ENCODE measurements at places on chromosomes 7 and 10.
A peak's percentile ranks its signal among the peaks of the same experiment; 100 is the strongest.

GRCh38 chr7:156829669-156830336 lies 63.2 kb downstream of the LMBR1 start:
- no peak for DNase-seq

DNA sequence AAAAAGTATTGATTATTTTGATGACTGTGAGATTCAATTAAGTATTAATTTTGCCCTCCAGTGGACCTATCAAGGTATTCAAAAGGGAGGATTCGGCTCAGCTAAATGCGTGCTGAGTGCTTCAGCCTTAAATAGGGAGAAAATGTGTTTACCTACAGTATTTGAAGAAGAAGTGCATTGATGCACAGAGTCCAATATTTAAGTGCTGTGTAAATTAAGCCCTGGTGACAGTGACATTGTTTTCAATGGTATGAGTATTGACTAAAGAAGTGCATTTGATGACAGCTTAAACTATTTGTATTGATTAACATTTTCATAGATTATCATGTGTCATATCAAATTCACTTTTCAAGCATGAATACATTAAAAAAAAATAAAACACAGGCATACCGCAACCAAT lies 106.6 kb downstream of the POU6F2 start:
- peak; percentile 98 for DNase-seq

DNA sequence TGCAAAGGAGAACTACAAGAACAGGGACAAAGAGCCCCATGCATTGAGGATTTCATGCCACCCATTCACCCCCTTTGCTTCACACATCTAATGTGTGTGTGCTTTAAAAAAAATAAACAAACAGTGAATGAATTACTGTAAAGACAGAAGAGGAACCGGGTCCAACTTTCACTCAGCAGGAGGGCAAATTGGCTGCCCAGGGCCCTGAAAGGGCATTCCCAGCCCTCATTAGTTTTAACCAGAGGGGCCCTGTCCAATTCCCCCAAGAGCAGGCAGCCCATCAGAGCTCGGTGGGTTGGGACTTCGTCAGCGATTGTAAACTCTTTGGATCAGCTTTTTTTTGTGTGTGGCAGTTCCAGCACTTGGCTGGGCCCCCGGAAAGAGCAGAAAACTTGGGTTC lies 73.6 kb upstream of the PDZD8 start:
- DNase-seq, result no peak

- peak; percentile 57 for DNase-seq
These were observed 3.1 kb downstream of the PALS2 start for GRCh38 chr7:24576171-24577025.

- DNase-seq, result no peak
These were observed 116.9 kb downstream of the CPEB3 start for GRCh38 chr10:92173996-92174395.

DNA sequence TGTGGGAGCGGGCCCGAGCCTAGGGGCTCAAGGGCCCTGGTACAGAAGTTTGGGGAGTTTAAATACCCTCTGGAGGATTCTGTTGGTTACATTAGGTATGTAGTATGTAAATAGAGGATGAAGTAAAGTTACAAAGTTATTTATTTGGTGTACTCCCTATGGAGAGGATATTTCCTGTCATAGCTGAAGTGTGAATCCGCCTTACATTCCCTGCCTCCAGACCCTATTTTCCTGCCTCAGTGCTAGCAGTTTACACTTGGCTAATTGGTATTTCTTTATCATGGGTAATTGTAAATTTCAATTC lies 60.6 kb upstream of the KLF14 start:
- no peak for DNase-seq

DNA sequence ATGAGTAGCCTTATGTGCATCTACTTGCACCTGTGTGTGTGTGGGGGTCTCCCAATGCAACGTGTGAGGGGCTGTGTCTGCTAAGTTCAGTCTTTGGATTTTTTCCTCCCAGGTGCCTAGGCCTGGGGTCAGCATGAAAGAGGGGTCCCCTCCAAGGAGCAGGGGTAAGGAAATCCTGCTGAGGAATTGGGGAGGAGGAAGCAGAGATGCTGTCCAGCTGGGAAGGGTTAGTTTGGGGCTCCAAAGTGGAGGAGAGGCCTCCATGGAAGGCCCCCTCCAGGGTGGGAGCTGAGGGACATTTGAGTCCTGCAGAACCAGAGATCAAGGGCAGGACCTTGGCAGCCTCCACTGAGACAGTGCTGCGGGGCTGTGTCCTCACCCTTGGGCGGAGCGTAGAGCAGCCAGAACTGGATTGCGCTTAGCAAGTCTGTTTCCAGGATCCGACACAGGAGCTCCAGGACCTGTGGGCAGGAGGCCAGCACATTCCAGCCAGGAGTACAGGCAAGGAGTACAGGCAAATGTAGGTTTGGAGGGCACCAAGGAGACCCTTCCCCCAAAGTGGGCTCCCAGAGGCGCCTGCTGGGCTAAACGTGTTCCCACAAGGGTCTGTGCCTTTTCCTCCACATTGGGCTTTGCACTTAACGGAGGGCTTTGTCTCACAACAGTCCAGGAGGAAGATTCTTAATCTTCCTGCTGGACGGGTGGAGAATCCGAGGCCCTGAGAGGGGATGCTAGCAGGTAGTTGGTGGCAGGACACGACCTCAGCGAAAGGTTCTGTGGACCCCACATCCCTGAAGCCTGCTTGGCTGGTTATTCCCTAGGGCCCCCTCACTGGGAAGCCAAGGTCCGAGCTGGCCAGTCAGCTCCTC lies 10.1 kb downstream of the TBATA start:
- DNase-seq, result no peak

DNA sequence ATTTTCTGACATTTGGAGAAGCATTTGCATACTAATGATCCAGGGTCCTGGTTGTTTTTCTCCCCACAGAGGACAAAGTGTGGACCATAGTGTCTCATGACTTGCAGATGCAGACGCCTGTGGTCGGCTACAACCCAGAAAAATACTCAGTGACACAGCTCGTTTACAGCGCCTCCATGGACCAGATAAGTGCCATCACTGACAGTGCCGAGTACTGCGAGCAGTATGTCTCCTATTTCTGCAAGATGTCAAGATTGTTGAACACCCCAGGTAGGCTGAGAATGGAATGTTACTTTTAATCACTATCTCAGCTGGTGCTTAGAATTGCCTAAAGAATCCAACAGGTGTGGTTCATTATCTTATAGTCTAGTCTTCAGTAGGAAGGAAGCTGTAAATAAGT lies 951.5 kb upstream of the C7orf33 start:
- no peak for DNase-seq

DNA sequence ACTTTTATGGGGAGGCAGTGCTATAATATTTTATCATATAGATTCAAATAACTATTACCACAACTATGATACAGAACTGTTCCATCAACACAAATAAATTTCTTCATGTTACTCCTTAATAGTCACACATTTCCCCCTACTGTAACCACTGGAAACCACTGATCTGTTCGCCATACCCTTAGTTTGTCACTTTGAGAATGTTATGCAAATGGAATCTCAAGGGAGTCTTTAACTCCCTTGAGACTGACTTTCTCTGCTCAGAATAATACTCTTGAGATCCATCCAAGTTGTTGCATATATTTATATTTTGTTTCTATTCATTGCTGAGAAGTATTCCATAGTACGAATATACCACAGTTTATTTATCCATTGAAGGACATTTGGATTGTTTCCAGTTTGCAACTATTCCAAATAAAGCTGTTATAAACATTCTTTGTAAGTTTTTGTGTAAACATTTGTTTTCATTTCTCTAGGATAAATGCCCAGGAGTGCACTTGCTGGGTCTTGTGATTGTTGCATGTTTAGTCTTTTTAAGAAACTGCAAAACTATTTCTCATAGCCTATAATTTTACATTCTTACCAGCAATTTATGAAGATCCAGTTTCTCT lies 19.7 kb upstream of the PON2 start:
- DNase-seq, result no peak

- no peak for DNase-seq
These were observed 252.2 kb downstream of the WDR37 start for GRCh38 chr10:1308173-1308961.

- no peak for DNase-seq
These were observed 4.3 kb upstream of the CXCL12 start for GRCh38 chr10:44389150-44389549.

- no peak for DNase-seq
These were observed 293.9 kb downstream of the CCDC3 start for GRCh38 chr10:12707461-12708185.

DNA sequence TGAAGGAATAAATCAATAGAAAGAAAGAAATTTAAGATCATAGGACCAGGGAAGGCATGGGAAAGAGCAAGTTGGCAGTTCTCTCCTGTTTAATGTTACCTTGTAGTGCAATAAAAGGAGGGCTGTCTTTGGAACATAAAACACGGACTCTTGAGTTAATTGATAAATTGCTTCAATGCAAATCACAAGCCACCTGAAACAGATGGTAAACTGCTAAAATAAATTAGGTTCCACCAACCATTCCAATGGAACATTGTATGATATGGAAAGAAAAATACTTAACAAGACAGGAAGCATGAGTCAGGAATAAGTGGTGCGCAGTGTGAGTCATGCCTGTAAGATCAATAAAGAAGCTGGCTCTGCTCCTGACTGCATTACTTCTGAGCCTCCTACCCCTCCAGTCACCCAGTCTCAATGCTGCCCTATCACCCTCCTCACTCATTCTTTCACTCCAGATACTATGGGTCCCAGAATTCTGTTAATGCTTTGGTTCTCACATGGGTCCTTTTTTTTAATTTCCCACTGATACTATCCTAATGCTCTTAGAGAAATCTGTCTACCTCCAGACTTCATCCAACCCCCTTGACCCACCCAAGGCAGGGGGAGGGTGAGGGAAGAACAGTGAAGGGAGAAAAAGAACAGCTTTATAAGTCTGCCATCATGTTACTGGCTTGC lies 78.9 kb downstream of the LRRC17 start:
- no peak for DNase-seq

GRCh38 chr10:122044045-122044661 lies 55.2 kb downstream of the TACC2 start:
- no peak for DNase-seq

DNA sequence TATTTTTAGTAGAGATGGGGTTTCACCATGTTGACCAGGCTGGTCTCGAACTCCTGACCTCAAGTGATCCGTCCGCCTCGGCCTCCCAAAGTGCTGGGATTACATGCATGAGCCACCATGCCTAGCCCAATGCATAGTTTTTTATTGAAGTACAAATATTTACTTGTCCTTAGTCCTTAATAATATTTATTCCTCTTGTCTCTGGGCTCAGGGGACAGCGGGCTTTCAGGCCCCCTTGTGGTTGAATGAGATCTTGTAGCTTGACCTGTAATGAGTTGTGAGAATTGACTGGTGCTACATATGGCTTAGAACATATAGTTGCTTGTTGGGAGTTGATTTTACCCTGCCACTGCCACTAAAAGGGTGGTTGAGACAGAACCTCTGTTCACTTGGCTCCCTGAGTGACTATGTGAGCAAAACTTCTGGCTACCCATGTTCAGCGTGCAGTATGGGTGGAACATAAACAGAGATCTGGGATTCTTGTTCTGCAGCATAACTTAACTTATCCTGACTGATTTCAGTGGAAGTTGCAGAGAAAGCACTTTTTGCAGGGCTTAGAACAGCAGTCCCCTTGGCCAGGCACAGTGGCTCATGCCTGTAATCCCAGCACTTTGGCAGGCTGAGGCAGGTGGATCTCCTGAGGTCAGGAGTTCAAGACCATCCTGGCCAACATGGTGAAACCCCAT lies 14.9 kb downstream of the CCL26 start:
- no peak for DNase-seq

DNA sequence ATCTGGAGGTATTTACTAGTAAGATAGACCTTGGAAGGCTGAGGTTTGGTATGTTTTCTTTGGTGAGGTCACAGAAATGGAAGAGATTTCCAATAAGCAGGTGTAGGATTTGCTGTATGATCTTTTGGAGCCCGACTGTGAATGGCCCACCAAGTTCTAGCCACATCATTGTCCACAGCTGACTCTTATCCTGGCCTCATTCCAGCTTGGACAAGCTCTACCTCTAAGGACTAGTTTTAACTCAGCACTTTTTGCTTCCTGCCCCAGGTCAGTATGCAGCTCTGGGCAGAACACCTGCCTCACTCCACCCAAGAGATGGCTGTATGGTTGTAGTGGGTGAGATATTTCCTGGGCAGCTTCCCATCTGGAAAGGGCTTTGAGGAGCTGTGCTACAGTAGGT lies 6.1 kb upstream of the CPA4 start:
- no peak for DNase-seq

- no peak for DNase-seq
These were observed 182.8 kb downstream of the CREB5 start for GRCh38 chr7:28595076-28595475.

GRCh38 chr7:139777948-139778841 lies at the start of gene HIPK2:
Gene HIPK2, minus strand, starts transcription at chr7:139777998. Its CDS starts 375 bp downstream, at chr7:139777623.
- DNase-seq, result no peak

All from NCI-H2081 treated with DMSO at 0.1 percent for 48 hours (cell line).